ENCODE measurements at places on chromosomes 11 and 22.

GRCh38 chr11:119739021-119739703 lies 10.2 kb upstream of the NECTIN1 start:
- DNase-seq, result no peak

DNA sequence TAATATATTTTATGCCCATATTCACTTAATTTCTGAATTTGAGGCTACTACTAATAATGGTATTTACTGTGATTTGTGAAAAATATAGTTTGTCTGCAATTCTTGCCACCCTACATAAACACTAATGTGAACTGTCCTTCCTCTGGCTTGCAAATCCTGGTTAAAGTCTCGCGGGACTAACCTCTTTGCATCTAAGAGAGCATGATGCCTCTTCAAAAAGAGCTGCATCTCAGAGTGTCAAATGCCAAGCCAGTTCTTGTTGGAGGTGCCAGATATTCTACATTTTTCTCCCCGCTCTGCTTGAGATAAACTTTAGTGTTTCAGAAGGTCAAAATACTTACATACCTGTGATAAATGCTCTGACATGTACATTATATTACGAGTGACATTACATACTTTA lies 2.1 kb downstream of the ARHGAP42 start:
- no peak for DNase-seq

- DNase-seq, result no peak
These were observed 1.6 kb downstream of the THY1 start for GRCh38 chr11:119421351-119421750.

- no peak for DNase-seq
These were observed 83.3 kb downstream of the FBXO7 start for GRCh38 chr22:32557925-32558324.

- no peak for DNase-seq
These were observed 138.1 kb upstream of the E2F8 start for GRCh38 chr11:19378814-19379213.

- no peak for DNase-seq
These were observed 1.3 kb upstream of the NDUFC2 start for GRCh38 chr11:78080818-78081495.

- DNase-seq, result no peak
These were observed 2.1 kb downstream of the OR9G1 start for GRCh38 chr11:56700914-56701485.

DNA sequence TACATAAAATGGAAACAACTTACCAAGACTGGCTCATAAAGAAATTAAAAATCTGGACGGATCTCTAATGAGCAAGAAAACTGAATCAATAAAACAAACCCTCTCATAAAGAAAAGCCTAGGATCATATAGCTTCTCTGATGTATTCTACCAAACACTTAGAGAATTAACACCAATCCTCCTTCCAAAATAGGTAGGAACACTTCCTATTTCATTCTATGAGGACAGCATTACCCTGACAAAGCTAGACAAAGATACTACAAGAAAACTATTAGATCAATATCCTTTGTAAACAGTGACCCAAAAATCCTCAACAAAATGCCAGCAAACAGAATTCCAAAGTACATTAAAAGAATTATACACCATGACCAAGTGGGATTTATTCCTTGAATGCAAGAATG lies 52.9 kb upstream of the CLTCL1 start:
- no peak for DNase-seq

- DNase-seq, result no peak
These were observed 58.9 kb downstream of the MYEOV start for GRCh38 chr11:69352715-69353319.

DNA sequence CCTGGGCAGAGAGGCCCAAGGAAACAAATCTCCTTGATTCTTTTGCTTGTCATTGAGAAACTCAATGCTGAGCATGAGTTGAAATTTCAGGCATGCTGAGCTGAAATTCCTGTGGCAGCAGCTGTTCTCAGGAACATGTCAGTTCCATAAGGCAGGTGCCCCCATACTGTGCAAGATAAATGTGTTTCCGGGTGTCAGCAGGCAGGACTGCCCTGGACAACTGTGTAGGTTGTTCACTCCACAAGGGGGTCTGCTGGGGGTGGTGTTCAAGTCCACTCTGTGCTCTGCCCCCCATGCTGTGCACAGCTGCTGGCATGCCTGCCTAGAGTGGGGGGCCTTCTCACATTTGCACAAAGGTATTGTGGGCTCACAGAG lies 133.7 kb downstream of the CTTN start:
- no peak for DNase-seq

GRCh38 chr11:119615003-119615881 lies 113.8 kb downstream of the NECTIN1 start:
- no peak for DNase-seq

- DNase-seq, result no peak
These were observed 5.6 kb downstream of the DUSP18 start for GRCh38 chr22:30662040-30662439.

- no peak for DNase-seq
These were observed 88.8 kb downstream of the CHST1 start for GRCh38 chr11:45576461-45577215.

GRCh38 chr11:110565357-110566336 lies 135.9 kb downstream of the FDX1 start:
- DNase-seq, result peak; percentile 21

- DNase-seq, result peak; percentile 33
These were observed 22.8 kb downstream of the NPAT start for GRCh38 chr11:108199446-108200321.

DNA sequence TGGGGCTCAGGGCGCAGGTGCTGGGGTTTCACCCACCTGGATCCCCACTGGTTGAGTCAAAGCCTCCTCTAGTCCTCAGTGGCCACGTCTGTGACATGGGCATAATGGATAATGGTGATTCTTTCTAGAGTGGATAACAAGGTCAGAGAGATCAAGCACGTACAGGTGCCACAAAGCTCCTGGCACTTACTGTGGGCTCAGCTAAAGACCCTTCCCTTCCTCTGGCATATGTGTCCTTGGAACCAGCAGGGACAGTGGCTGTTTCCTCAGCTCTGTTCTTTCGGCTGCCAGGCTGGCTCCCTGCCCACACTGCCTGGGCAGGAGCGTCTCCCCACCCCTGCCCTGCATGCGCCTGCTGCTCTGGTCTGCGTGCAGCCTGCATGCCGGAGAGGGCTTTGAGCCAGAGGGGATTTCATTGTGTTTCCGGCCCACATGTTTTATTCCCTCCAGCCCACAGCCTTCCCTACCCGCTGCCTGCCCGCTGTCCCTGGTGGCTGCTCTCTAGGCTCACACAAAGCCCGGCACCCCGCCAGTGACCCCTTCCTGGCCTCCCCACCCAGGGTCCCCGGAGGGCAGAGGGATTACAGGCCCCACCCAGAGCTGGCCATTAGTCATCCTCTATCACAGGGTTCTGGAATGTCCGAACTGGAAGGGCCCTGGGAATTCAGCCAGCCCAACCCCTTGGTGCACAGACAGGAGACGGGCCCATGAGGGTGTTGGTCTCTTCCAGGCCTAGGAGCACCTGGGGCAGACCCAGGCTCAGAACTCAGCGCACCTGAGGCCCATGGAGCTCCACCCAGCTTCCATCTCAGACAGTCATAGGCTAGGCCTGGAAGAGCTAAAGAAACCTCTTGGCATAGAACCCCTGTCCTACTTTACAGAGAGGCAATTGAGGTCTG lies 55.3 kb upstream of the GCAT start:
- DNase-seq, result no peak

- no peak for DNase-seq
These were observed 85.2 kb downstream of the CWC15 start for GRCh38 chr11:94888204-94888603.

DNA sequence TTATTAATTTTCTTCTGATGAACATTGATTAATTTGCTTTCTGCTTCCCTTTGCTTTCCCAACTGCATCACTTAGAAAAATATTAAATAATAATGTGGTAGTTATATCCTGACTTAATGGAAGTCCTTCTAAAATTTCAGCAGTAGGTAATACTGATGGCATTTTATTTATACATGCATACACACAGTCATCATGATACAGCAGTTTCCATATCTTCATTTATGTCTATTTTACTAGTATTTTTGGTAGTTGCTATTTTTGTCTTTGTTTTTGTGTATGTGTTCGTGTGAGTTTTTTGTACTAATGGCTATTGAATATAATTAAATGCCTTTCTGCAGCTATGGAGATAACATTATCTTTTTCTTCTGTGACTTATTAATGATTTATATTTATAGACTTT lies 484.7 kb upstream of the CNTN5 start:
- no peak for DNase-seq

- no peak for DNase-seq
These were observed at the start of gene RAPSN for GRCh38 chr11:47448566-47449427. Gene RAPSN, minus strand, starts transcription at chr11:47449136. Its CDS starts 172 bp downstream, at chr11:47448964.
